Cerebellum (tissue), 4 donors: ENCODE measurements at places on chromosomes 12 and 14. TPM values are rescaled to one million over a fixed set of nuclear protein-coding genes. Genes with fewer than 3 reads are reported as not detected.

The TCL1A gene
- not detected for total RNA-seq

The TAS2R7 gene
- 0.91 TPM for total RNA-seq

The SERPINA12 gene
- not detected for total RNA-seq

The DBX2 gene
- 0.73 TPM for total RNA-seq

The OVCH1 gene
- total RNA-seq = 1.6 TPM

The OR11G2 gene
- total RNA-seq = not detected

The TSHR gene
- 1.5 TPM for total RNA-seq

The TBC1D30 gene
- 30.9 TPM for total RNA-seq

The PDZRN4 gene
- 7.3 TPM for total RNA-seq

- DNase-seq = no peak
These were observed 74.7 kb downstream of the BMP4 start for GRCh38 chr14:53881921-53882320.

DNA sequence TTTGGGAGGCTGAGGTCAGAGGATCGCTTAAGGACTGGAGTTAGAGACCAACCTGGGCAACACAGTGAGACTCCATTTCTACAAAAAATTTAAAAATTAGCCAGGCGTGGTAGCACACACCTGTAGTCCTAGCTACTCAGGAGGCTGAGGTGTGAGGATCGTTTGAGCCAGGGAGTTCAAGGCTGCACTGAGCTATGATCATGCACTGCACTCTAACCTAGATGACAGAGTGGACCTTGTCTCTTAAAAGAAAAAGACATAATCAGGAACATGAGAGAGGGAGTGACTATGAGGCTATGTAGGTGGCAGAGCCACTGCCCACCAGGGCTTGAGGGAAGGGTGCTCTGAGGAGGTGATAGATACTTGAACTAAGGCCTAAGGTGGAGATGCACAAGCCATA is 49.2 kb upstream of the PLXNC1 start:
- DNase-seq = no peak

GRCh38 chr12:132556216-132556615 is 54.2 kb downstream of the LRCOL1 start:
- no peak for DNase-seq

- no peak for DNase-seq
These were observed 355.8 kb upstream of the RGS6 start for GRCh38 chr14:71576472-71576871.

DNA sequence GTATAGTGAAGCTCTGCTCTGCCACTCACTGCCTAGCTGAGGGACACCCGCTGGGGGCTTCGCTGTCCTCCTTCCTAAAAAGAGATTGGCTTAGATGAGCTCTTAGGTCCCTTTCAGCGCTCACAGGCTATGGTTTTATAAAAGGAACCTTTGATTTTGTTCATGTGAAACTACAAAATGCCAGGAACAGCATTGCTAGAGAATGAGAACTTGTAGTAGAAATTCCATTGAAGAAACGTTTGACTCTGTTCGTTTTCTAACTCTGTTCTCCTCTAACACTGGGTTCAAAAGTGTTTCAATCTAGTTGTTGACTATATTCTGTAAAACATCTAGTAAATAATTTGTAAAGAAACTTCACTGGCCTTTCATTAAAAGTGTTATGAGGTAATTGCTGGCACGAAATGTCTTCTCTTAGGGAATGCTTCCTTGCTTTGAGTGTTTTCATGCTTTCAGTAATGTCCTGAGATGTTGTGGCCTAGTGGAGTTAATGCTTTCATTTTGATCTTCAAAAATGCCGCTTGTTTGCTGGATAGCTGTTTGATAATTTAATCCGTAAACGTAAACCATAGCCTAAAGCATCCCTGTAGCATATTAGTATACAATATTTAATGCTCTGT is 1.6 kb downstream of the MARK3 start:
- DNase-seq = peak; percentile 31

DNA sequence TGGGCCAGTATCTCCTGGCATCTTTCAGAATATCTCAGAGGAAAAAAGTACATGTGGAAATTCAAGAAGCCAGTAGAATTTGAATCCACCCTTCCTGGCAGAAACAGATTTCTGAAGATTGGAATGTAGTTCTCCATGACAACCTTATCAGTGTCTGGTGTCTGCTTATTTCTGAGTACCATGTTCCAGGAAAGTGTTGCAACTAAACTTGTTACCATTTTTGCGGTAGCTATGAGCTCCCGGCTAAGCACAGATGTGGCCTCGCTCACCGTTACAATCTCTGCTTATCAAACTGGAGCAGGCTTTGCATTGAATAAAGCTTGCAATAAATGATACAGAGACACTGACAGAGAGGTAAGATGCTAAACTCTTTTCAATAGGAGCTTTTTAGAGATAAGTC is 13.0 kb upstream of the ITPR2 start:
- no peak for DNase-seq

GRCh38 chr12:93403988-93404803 is 26.5 kb downstream of the NUDT4 start:
- DNase-seq = no peak

- no peak for DNase-seq
These were observed 10.6 kb downstream of the CEP128 start for GRCh38 chr14:80930836-80931389.

- DNase-seq = peak; percentile 89
These were observed 50.9 kb upstream of the GPR68 start for GRCh38 chr14:91295276-91295845.

- no peak for DNase-seq
These were observed at the start of gene GUCY2C for GRCh38 chr12:14696265-14696741. Gene GUCY2C (minus strand): TSS chr12:14696599. CDS start chr12:14696448, 151 bp downstream.

DNA sequence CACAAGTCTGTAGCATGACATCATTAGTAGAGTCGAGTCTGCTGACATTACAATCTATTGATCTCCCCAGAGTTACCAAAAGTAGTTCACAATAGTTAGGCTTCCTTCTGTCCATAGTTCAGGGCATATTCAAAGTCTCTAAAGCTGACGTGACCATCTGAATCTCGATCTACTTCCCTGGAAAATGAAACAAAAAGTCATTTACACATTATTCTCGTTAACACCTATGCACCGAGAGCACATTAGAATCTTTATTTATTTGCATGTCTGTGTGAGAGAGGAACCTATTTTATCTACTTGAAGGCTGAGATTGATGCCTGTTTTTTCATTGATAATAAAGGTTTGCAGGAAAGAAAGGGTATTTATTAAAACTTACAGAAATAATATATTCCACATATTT is 157.4 kb downstream of the EFCAB11 start:
- no peak for DNase-seq

- peak; percentile 38 for DNase-seq
These were observed 199.5 kb upstream of the PLEKHG7 start for GRCh38 chr12:92503029-92503931.

DNA sequence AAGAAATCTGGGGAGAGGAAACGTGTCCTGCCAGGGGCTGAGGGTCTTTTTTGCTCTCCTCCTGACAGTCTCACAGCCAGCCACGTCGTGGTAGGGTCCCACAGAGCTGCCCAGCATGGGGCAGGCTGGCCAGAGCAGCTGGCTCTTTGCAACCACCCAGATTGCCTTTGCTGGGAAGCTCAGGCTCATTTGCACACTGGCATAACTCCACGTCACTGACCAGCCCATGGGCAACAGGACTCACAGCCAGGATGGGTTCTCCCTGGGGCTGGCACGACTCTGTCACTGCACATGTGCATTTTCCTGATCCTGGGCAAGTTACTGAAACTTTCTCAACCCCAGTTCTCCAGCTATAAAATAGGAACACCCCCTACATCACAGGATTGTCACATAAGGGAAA is 242.2 kb downstream of the DPF3 start:
- DNase-seq = peak; percentile 58

GRCh38 chr12:79895071-79895470 is 39.8 kb downstream of the PPP1R12A start:
- no peak for DNase-seq

GRCh38 chr12:129771238-129771637 is 132.6 kb downstream of the TMEM132D start:
- DNase-seq = no peak

- no peak for DNase-seq
These were observed 108.4 kb downstream of the C12orf42 start for GRCh38 chr12:103387385-103387784.

GRCh38 chr14:80325688-80326087 is 114.4 kb upstream of the DIO2 start:
- no peak for DNase-seq

GRCh38 chr14:69171569-69171968 is 18.6 kb upstream of the DCAF5 start:
- no peak for DNase-seq

GRCh38 chr12:53005986-53006809 is at the start of gene EIF4B:
Gene EIF4B (plus strand): TSS chr12:53006456. CDS start chr12:53006484, 28 bp downstream.
- peak; percentile 100 for DNase-seq

DNA sequence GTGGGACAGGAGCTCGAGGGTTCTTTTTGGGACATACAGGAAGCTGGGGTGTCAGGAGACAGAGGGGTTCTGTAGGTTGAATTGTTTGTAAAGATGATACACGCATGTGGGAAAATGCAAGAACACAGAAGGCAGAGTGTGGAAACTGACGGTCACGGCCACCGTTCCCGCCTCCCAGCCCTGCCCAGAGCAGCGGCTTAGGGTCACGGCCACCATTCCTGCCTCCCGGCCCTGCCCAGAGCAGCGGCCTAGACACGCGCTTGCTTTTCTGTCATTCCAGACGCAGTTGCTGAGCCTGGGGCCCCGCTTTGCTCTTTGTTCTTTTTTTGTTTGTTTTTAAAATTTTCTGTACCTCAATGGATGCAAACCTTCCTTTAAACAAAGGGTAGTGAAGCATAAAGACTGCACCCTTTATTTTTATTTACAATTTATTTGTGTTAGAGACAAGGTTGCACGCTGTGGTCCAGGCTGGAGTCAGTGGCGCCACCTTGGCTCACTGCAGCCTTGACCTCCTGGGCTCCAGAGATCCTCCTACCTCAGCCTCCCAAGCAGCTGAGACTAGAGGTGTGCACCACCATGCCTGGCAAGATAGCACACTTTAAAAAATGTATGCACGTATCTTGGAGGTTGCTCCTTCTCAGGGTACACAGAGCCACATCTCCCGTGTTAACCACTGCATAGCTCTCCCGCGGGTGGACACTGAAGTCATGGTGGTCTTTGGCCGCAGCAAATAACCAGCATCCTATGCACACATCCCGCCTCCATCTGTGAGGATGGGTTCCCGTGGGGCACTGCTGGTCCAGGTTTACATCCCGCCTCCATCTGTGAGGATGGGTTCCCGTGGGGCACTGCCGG is 142.3 kb downstream of the ADGRD1 start:
- DNase-seq = no peak

DNA sequence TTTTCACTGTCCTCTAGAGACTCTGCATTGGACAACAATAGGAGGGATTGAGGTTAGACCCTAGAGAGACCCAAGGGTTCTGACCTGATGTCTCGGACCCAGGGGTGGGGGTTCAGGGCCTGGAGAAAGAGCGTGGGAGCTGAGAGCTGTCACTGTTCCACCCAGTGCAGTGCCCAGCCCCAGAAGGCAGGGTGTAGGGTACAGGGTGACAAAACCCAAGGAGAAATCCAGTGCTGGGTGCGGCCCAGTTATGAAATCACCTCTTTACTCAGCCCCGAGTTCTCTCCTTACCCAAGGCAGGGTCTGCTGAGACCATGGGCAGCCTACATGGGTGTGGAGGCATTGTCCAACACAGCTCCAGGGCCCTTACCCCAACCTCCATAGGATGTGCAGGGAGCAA is 2.6 kb downstream of the AQP2 start:
- no peak for DNase-seq

DNA sequence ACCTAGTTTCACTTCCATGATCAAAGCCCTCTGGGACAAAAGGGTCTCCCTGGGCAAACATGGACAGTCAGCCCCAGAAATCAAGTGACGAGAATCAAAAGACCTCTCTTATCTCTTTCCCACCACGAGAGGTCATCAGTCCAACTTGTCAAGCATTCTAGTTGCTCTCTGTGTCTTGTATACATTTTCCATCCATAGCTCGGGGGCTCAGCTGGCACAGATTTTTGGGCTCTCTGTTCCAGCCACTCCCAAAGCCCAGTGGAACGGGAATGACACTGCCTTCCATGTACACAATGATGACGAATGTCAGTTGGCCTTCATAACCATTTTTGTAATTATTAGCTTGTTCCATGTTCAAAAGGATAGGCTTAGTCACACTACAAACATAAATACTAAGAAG is 29.7 kb downstream of the NOS1 start:
- no peak for DNase-seq

DNA sequence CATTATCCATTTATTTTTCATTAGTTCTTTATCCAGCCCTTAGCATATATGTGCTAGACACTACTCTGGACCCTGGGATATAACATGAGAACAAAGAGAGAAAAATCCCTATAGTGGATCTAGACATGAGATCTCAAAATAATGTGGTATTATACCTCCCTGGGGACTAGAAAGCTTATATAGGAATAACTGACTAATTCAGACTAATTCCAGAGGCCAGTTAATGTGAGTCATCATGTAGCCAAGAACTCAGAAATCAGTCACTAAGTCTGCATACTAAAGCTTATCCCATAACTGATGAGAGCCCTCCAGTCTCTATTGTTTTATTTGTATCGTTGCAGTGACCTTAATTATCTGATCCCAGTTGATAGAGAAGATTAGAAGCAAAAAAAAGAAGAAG is 267.1 kb upstream of the RGS6 start:
- no peak for DNase-seq

- DNase-seq = no peak
These were observed 352.9 kb downstream of the NPAS3 start for GRCh38 chr14:33291529-33292104.

- no peak for DNase-seq
These were observed 343.9 kb downstream of the NPAS3 start for GRCh38 chr14:33282331-33283230.

DNA sequence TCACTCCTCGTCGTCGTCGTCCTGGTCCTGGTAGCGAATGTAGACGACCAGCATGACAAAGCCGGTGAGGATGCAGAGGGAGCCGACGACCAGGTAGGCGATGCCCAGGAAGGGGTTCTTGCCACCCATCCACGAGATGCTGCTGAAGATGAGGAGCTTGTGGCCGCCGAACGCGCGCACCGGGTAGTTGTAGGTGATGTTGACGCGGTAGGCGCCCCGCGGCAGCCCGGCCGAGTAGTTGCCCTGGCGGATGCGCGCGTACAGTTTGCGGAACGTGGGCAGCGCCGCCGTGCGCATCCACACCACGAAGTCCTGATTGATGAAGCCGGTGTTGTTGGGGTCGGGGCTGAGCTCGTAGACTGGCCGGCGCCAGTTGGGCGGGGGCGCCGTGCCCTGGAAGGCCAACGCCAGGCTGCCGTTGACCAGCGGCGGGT is 1.0 kb downstream of the TMEM30B start:
- no peak for DNase-seq

DNA sequence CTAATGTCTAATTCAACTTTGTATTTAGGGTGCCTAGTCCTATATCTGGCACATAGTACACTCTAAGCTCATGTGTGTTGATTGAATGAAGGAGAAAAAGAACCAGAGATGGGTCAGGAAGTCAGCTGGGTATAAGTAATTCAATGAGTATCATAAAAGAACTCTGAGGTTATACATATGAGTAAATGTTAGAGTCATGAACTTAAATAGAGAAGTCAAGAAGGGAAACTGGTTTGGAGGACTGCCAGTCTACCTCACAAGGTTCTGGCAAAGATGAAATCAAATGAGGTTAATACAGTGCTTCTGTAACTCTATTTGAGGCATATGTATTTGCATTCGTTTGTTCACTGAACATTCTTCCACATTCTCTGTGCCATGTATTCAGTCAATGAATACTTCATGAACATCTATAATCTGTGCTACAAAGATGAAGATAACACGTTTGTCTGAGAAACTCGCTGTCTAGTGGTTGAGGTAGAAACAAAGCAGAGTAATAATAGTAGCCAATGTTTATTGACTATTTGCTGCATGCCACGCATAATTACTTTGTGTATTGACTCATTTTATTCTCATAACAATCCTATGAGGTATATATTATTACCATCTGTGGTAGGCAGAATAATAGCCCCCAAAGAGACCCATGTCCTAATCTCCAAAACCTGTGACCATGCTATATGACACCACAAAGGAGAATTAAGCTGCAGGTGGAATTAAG is 88.9 kb downstream of the PTGER2 start:
- no peak for DNase-seq
